ENCODE measurements at places on chromosomes 12 and 14.

DNA sequence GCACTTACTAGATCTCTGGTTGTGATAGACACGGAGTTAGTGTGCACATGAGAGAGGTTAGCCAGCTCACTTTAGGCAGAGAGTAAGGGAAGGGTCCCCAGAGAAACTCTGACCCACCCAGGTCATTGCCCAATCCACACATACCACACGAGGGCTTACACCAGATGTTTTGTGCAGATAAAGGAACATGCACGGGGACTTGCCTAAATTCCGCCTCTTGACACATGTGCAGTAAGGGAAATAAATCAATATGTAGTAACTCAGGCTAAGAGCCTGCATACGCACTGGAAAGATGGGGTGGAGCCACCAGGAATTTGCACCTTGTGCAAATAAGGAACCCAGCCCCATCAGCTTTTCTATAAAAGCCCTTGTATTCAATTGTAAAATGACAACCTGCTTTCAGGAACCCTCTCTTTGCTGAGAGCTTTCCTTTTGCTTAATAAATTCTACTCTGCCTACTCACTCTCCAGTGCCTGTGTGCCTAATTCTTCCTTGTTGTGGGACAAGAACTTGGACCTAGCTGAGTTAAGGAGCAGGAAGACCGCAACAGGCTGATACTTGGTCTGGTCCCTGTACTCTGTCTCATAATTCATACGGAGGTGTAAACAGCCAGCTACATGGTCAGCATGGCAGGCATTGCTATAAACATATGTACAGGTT is 120.2 kb downstream of the EMP1 start:
- no peak for DNase-seq

- DNase-seq, result no peak
These were observed 140.8 kb upstream of the NEDD1 start for GRCh38 chr12:96766232-96766631.

GRCh38 chr14:61298824-61299223 is 17.7 kb upstream of the TMEM30B start:
- no peak for DNase-seq

- DNase-seq, result no peak
These were observed 249.2 kb upstream of the AMIGO2 start for GRCh38 chr12:47328831-47329545.

DNA sequence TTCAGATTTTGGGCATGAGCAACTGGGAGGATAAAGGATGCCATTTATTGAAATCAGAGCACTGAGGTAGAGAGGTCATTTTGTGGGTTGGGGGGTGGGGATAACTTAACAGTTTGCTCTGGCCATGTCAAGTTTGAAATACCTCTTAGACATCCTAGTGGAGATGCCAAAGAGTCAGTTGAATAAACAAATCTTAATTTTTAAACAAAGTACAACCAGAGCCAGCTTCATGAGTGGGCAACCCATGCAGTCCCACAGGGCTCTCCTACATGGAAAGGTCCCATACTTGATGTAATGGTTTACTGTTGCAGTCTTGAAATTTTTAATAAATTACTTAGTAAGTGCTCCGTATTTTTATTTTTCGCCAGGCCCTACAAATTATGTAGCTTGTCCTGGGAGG is 81.2 kb downstream of the ANO4 start:
- no peak for DNase-seq

Measured in right kidney (tissue), 9 donors.